NCI-H524 treated with DMSO at 0.1 percent for 48 hours (cell line): ENCODE measurements at places on chromosomes 6 and 20.

- no peak for DNase-seq
These were observed 154.5 kb downstream of the CFAP61 start for GRCh38 chr20:20206788-20207187.

GRCh38 chr20:54194724-54195438 lies 13.0 kb upstream of the PFDN4 start:
- no peak for DNase-seq

DNA sequence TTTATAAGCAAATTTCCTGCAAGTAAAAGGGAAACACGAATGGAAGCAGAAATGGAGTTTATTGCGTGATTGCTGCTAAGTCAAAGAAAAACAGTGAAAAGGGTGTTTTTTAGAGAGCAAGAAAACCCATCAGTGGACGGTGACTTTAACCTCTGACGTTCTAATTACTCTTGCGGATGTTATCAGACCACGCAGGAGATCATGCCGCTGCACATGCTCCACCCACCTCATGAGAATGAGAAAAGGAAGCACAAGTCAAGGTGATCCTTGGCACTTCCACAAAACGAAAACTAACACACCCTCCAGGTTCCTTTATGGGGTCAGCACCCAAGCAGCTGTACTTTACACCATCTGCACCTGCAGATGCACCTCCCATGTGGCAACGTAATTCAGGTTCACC lies 45.0 kb downstream of the LYRM4 start:
- no peak for DNase-seq

GRCh38 chr6:117264369-117264691 lies 1.0 kb upstream of the VGLL2 start:
- DNase-seq: no peak

DNA sequence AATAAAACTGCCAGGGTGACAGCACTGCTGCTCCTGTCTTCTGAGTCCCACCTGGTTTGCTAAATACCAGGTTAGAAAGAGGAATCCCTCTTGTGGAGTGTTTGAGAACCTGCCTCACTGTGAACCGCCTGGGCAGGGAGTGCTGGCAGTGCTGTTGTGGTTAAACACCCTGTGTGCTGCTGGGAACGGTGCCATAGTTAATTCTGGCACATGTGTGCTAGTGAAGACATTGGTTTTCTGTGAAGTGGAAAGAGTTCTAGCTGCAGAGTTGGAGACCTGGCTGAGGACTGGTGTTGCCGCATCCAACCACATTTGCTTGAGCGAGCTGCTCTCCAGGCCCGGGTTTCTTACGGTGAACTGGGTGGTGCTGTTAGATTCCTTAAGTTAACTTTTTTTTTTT lies 72.7 kb downstream of the IGF2R start:
- DNase-seq: no peak

DNA sequence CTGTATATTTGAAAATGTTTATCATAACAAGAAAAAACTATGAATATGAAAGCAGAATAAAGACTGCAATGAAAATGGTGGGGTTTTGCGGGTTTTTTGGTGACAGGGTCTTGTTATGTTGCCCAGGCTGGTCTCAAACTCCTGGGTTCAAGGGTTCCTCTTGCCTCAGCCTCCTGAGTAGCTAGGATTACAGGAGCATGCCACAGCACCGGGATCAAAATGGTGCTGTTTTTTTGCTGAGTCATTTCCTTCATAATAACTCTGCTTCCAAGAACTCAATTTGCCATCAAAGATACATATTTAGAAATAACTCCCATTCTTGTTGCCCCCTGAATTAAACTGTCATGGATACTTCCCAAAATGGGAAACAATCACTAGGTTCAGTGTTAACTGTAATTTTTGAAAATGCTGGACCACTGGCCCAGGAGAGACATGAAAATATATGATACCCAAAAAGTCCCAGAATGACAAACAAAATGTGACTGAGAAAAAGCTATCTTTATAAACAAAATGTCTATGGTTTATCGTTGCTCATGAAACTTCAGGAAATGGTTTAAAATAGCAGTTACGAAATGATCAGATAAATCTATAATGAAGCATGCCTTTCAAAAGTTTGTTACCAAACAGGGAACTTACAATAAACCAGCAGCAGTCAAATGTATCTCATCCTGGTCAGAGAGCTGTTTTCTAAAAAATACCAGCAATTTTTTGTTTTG lies 32.2 kb downstream of the ILRUN start:
- DNase-seq: no peak
